ENCODE measurements at places on chromosomes 7 and 10. TPM values are rescaled to one million over a fixed set of nuclear protein-coding genes. Genes with fewer than 3 reads are reported as not detected.

DNA sequence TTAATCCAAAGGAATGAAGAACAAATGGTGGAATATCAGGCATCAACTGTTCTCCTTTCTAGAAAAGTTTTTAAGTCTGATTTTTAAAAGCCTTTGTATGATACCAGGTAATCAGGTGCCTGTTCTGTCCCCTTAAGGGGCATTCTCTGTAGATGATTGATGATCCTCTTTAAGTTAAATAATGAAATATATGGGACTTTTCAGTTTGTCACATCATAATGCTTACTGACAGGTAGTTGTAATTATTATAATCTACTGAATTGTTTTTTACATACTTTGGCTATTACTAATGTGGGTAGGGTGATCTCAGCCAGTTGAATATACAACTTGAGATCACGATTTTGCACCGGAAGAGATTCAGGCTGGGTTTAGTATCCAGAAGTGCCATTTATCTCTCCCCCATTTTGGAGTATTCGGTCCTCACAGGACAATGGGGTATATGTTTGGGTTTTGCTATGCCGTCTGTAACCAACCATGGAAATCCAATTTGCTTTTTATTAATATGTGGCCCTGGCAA, 330.2 kb downstream of the BICC1 start:
- H3K4me3 ChIP-seq: no peak overlapping the region
- H3K27ac ChIP-seq: no peak overlapping the region
- no peaks in the 10 kb centered on the region for H3K4me1 ChIP-seq
- no peaks in the 10 kb centered on the region for H3K27me3 ChIP-seq

- H3K4me3 ChIP-seq: no peak overlapping the region
- no peak for DNase-seq
- no peaks in the 10 kb centered on the region for H3K27me3 ChIP-seq
- H3K27ac ChIP-seq: no peak overlapping the region
- H3K36me3 ChIP-seq: no peaks in the 10 kb centered on the region
- no peaks in the 10 kb centered on the region for H3K4me1 ChIP-seq
Measured at GRCh38 chr10:76074659-76075058, 643.2 kb downstream of the LRMDA start.

- DNase-seq: peak; percentile 70
- no peaks in the 10 kb centered on the region for H3K36me3 ChIP-seq
- H3K4me3 ChIP-seq: no peak overlapping the region
- no peaks in the 10 kb centered on the region for H3K4me1 ChIP-seq
- H3K27ac ChIP-seq: no peak overlapping the region
- no peaks in the 10 kb centered on the region for H3K27me3 ChIP-seq
Measured at GRCh38 chr7:15848362-15848761, 161.9 kb upstream of the MEOX2 start.

GRCh38 chr10:120953897-120954296, 102.7 kb downstream of the WDR11 start:
- H3K27ac ChIP-seq: no peak overlapping the region
- no peaks in the 10 kb centered on the region for H3K27me3 ChIP-seq
- no peak overlapping the region for H3K4me3 ChIP-seq
- no peaks in the 10 kb centered on the region for H3K36me3 ChIP-seq

The TMEM139 gene
- total RNA-seq: 26.9 TPM

The CTAGE4 gene
- 8.2 TPM for total RNA-seq

The SOSTDC1 gene
- total RNA-seq: 6.1 TPM

The SPDYE11 gene
- not detected for total RNA-seq

The GATA3 gene
- total RNA-seq: 3.4 TPM

All from lung (tissue), 17 donors.